ENCODE measurements at places on chromosomes 2 and 18. TPM values are rescaled to one million over a fixed set of nuclear protein-coding genes. Genes with fewer than 3 reads are reported as not detected.

The SULT1C2 gene
- 2.3 TPM for total RNA-seq

DNA sequence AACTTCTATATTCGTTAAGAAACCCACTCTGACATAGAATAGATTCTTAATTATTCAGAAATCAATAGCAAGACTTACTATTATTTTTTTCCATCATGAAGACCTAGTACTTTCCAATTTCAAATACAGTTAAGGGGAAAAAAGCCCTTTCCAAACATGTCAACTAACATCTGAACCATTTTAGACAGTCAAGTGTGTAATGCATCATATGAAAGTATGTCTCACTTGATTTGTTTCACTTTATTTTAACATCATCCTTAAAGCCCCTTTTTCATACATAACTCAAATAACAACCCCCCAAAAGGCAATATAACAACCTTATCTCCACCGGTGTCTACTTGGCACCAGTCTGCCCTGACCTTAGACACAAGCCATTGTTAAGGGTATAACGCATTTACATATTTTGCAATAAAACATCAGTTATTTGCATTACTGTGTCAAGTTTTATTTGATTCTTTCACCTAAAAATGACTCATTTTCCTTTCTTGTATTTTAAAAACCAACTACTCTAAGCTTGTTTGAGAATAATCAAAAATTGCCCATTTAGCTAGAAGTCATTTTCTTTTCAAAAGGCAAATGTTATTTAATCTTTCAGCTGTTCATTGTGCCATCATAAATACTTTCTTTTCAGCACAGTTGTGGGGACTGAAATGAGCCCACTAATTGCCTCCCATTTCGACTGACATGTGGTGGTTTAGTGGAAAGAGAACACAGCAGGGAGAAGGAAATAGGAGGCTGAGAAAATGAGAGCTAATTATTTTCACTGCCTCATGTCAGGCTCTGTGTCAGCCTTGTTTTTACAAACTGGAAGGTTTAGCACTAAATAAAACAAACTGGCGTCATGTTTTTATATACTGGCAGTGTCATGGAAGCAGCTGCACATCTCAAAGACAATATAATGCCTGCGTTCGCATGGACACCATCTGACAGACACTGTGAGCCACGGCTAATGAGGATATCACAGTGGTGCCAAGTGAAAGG is 104.7 kb upstream of the CDCA7 start:
- no peak for DNase-seq

DNA sequence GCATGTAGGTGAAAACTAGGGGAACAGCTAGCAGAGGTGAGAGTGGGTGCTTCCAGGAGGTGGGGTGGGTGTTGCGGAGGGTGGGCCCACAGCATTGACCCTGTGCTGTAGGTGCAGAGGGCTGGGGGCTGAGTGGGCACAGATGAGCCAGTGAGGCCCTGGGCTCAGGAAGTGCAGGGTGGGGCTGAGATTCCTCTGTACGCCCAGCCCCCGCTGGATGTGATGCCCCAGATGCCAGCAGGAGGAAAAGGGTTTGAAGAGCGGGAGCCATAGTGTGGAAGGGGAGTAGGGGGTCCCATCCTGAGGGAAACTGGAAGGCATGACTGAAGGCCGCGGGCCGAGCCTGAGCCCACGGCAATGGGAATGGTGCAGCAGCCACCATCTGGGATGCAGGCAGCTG is 14.1 kb upstream of the OTOS start:
- DNase-seq: no peak

DNA sequence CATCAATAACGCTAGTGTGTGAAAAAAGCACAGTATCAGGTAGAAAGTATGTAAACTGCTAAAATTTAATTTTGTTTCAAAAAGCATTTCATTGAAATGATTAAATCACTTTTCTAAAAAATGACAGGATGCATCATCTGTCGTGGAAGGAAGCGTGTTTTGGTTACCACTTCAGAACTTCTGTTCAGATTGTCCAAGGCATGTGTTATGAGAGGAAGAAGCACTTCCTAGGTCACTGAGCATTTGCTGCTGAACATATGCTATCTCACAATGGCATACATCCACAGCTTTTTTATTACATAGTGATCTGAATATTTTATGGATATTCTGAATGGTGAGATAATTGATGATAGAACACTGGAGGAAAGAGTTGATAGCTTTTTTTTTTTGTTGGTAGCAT is 737.5 kb downstream of the SATB2 start:
- no peak for DNase-seq

The ASAP2 gene
- 24.0 TPM for total RNA-seq

The TTN gene
- 0.03 TPM for total RNA-seq

The DSC3 gene
- total RNA-seq: 0.11 TPM

- DNase-seq: no peak
Measured at GRCh38 chr2:145058457-145058856, 538.5 kb upstream of the ZEB2 start.

The AQP4 gene
- not detected for total RNA-seq

- peak; percentile 25 for DNase-seq
Measured at GRCh38 chr18:2547477-2548087, 23.7 kb downstream of the METTL4 start.

DNA sequence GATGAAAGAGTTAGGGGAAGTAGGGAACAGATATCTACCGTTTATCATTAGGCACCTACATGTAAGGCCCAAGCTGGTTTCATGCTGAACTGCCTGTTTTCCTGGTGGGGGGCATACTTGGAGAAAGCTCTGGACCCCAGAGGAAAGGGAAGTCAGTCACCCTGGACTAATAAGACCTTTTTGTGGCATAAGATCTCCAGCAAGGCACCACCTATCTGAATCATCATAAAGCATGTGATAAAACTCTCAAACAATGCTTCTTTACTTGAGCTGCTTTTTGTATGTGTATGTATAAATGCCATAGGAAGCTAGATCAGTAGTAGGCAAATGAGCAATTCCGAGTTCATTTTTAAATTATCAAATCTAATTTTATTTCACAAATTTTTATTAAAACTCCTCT is 104.8 kb downstream of the TANC1 start:
- peak; percentile 81 for DNase-seq

- no peak for DNase-seq
Measured at GRCh38 chr18:39380866-39381265, 1815.3 kb upstream of the CELF4 start.

The MYCN gene
- not detected for total RNA-seq

The KCNG2 gene
- not detected for total RNA-seq

GRCh38 chr2:85011098-85011497 is 40.1 kb downstream of the KCMF1 start:
- DNase-seq: peak; percentile 31

DNA sequence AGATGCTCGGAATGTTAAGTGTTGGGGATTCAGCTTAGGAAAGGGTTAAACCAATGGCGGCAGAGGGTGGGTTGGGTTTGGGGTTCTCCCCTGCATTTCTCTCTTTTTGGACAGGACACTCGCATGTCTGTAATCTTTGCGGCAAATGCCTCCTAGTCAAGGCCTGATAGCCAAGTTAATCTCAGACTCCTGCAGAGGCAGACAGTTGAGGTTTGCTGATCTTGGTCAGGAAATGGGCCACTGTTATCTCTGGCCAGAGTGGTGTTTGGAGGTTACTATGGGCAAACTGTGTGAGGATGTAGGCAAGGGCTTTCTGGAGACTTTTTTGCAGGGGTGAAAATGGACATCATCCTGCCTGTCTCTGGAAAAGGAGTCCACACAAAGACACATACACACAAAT is 188.8 kb downstream of the SETBP1 start:
- no peak for DNase-seq

The INHBB gene
- total RNA-seq: 2.2 TPM

- no peak for DNase-seq
Measured at GRCh38 chr2:28233164-28233676, 159.4 kb upstream of the FOSL2 start.

The ANKRD23 gene
- total RNA-seq: 0.26 TPM

The SERPINB4 gene
- total RNA-seq: not detected

DNA sequence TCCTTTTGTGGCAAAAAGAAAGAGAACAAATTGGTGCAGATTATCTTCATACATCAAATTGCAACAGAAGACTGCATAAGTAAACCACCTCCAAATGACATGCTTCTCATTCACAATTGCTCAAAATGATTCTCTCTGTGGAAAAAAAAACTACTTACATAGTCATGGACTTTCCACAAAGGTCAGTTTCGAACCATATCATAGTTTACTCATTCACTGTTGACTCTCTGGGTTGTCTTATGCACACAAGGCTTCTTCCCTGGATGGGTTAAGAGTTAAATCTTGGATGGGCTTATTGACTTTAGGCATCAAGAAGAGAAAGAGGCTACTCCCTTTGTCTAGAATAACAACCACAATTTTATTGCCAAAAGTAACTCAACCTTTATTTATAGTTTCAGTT is 91.3 kb upstream of the RAB27B start:
- no peak for DNase-seq

The UGT1A10 gene
- total RNA-seq: not detected

The BUB1 gene
- 89.2 TPM for total RNA-seq

DNA sequence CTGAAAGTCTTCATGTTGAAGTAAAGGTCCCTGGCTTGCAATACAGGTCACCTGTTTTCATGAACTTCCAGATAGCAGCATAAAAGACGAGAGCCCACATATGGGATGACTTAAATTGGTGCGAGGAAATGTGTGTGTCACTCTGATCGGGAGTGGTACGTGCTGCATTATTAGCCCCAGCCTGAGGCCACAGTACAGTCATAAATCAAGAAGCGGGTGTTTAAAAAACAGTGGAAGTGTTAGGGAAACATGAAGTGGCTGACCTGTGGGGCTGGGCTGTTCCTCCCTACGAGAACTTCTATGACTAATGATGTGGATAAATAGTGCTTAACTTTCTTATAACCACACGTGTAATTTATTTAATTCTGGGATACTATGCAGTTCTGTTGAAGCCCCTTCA is 24.4 kb downstream of the RDH14 start:
- peak; percentile 50 for DNase-seq

- DNase-seq: no peak
Measured at GRCh38 chr2:63790491-63790890, 51.2 kb upstream of the UGP2 start.

- DNase-seq: no peak
Measured at GRCh38 chr18:25729072-25729471, 361.3 kb downstream of the SS18 start.

DNA sequence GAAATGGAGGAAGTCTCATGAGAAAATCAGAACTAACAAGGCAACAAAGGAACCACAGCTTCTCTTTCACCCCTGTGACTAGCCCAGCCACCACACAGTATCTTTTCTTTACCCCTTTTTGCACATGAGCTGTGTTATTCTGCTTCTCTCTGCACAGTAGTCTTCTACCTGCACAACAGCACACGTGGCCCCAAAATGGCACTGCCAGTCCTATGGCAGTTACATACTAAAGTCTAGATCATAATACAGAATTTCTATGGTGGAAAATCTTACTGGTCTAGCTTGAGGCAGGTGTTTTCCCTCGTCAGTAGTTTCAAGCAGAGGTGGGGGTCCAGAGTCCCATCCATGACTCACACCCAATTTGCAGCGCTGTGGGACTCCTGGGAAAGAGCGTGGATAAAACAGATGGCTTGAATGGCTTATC is 177.7 kb downstream of the DIS3L2 start:
- DNase-seq: no peak

- DNase-seq: no peak
Measured at GRCh38 chr2:56380861-56381260, 197.1 kb downstream of the CCDC85A start.

The SCN9A gene
- 1.8 TPM for total RNA-seq

- peak; percentile 66 for DNase-seq
Measured at GRCh38 chr2:162677476-162677875, 161.1 kb downstream of the KCNH7 start.

The FSHR gene
- not detected for total RNA-seq

The GLI2 gene
- total RNA-seq: 7.9 TPM

- no peak for DNase-seq
Measured at GRCh38 chr2:239756790-239757760, 268.1 kb downstream of the NDUFA10 start.

The ALK gene
- 0.06 TPM for total RNA-seq

DNA sequence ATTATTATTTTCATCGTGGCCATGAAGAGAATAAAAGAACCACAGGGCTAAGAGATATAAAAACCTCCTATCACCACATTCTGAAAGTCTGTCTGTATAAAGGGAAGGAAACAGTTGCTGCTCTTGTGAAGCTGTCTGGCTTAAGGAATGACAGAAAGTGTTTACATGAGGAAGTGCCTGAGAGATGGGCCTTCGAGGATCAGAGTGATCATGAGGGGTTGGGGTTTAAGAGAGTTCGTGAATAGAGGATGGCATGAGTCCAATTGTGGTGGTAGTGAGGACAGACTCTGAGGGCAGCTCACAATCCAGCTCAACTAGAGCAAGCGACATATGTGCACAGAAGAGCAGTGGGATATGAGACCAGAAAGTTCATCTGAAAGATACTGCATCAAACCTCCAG is 65.8 kb upstream of the PIEZO2 start:
- no peak for DNase-seq

The FAM228A gene
- not detected for total RNA-seq

DNA sequence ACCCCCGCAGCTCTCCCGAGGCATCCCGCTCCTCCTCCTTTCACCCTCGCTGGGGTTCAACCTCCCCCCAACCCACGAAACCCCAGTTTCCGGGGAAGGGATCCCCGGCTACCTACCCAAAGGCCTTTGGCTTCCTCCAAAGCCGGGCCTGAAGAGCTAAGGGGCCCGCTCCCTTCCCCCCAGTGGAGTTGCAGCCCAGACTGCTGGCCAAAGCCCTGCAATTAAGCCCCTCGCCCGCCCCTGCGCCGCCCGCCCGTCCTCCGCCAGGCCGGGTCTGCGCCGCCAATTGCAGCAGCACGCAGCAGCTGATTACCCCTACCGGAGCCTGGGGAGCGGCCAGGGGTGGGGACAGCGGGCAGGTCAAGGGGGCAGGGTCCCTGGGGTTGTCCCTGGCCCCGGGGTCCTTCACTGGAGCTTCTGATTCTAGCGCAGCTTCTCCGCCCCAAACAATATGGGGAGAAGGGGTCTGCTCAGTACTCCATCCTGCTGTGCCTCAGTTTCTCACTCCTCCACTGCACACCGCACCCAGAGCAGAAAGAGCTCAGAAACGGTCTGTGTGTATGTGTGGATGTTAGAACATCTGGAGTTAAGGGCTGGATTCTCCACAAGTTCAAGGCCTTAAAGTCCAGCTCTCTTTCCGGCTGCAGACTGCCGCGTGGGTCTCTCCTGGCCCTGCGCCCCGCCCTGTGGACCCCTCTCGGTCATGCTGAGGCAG is 16.9 kb downstream of the WNT10A start:
- DNase-seq: no peak

The LRRC30 gene
- not detected for total RNA-seq

The PROKR1 gene
- total RNA-seq: not detected

The REG3A gene
- total RNA-seq: not detected

The CHRNA1 gene
- total RNA-seq: 0.10 TPM

GRCh38 chr18:31646332-31647126 is 37.9 kb downstream of the B4GALT6 start:
- no peak for DNase-seq

DNA sequence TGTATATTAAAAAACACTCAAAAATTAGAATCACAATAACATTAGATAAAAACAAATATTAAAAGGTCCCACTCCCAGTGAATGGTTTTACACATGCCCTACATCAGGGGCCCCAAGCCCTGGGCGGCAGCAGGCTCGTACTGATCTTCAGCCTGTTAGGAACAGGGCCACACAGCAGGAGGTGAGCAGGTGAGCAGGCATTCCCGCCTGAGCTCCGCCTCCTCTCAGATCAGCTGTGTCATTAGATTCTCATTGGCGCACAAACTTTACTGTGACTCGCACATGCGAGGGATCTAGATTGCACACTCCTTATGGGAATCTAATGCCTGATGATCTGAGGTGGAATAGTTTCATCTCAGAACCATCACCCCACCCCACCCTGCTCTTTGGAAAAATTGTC is 74.2 kb downstream of the MBD2 start:
- DNase-seq: no peak

The SERPINB3 gene
- total RNA-seq: not detected

The CRYBA2 gene
- total RNA-seq: not detected

The KLHL30 gene
- not detected for total RNA-seq

All from HT1080 (cell line).